Transverse colon (tissue), 4 donors: ENCODE measurements at places on chromosomes 4 and X. TPM values are rescaled to one million over a fixed set of nuclear protein-coding genes. Genes with fewer than 3 reads are reported as not detected.

Gene DDX53
- not detected for total RNA-seq

Gene CYSLTR1
- not detected for total RNA-seq

Gene TBX22
- not detected for total RNA-seq

Gene TMSB15A
- total RNA-seq, result not detected

Gene GPR34
- 5.1 TPM for total RNA-seq

Gene ATP6AP1
- 118 TPM for total RNA-seq

DNA sequence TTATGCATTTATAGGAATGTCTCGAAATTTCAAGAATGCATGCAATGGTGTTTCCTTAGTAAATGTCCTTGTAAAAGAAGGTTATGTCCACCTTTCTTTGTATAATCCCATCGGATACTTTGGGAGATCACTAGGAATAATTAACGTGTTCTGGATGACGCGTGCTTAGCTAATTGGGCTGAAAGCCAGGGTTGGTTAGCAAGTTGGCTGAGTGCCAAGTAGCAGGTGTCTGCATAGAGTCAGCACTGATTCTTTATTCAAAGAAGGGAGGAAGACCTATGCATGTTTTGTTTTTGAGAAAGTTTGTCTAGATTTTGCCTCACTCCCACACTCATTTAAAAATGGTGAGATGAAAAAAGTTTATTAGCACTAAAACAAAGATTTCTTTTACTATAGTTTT is 144.6 kb downstream of the SOX3 start:
- no peak overlapping the region for H3K4me3 ChIP-seq
- no peak overlapping the region for H3K27ac ChIP-seq
- H3K36me3 ChIP-seq, result no peaks in the 10 kb centered on the region
- H3K27me3 ChIP-seq, result no peaks in the 10 kb centered on the region
- no peak for DNase-seq
- no peaks in the 10 kb centered on the region for H3K4me1 ChIP-seq

- no peak for DNase-seq
- no peak overlapping the region for H3K27ac ChIP-seq
- no peaks in the 10 kb centered on the region for H3K27me3 ChIP-seq
- H3K4me3 ChIP-seq, result no peak overlapping the region
- no peaks in the 10 kb centered on the region for H3K36me3 ChIP-seq
- peaks cover 2% of the 10 kb centered on the region for H3K4me1 ChIP-seq
These were observed 65.1 kb downstream of the PPP3CA start for GRCh38 chr4:101282076-101282844.

GRCh38 chrX:110310896-110311295 is 7.0 kb downstream of the AMMECR1 start:
- H3K27me3 ChIP-seq, result no peaks in the 10 kb centered on the region
- no peak overlapping the region for H3K27ac ChIP-seq
- H3K4me1 ChIP-seq, result no peaks in the 10 kb centered on the region
- no peak overlapping the region for H3K4me3 ChIP-seq

DNA sequence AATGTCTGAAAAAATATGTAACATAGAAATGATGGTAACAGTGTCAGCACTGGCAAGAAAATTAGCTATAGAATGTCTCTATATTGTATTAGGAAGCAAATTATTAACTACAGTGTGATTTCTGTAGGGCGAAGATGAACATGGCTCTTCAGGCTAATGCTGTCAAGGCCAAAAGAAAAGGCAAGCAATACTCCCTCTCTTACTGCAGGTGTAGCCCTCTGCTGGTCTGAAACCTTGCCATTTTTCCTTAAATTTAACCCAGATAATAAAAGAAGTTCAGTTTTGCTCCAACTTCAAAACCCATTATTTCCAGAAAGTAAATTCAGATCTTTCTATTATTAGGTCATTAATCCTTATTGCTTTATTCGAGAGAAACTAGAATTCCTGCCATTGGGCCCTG is 215.9 kb downstream of the LRBA start:
- DNase-seq, result no peak
- H3K4me3 ChIP-seq, result no peak overlapping the region
- no peaks in the 10 kb centered on the region for H3K4me1 ChIP-seq
- no peaks in the 10 kb centered on the region for H3K27me3 ChIP-seq
- no peak overlapping the region for H3K27ac ChIP-seq
- no peaks in the 10 kb centered on the region for H3K36me3 ChIP-seq

- H3K27ac ChIP-seq, result peak overlapping the region; percentile 93
- DNase-seq, result peak; percentile 73
- H3K36me3 ChIP-seq, result no peaks in the 10 kb centered on the region
- H3K4me3 ChIP-seq, result peak overlapping the region; percentile 81
- peaks cover 9% of the 10 kb centered on the region for H3K4me1 ChIP-seq
These were observed 1.5 kb downstream of the ELF4 start for GRCh38 chrX:130108647-130109428.

- no peaks in the 10 kb centered on the region for H3K27me3 ChIP-seq
- H3K4me1 ChIP-seq, result no peaks in the 10 kb centered on the region
- H3K36me3 ChIP-seq, result no peaks in the 10 kb centered on the region
- DNase-seq, result no peak
- no peak overlapping the region for H3K4me3 ChIP-seq
These were observed 272.8 kb upstream of the GATB start for GRCh38 chr4:152033621-152034020.

GRCh38 chr4:88163336-88163735 is 4.9 kb upstream of the ABCG2 start:
- DNase-seq, result no peak
- peaks cover 7% of the 10 kb centered on the region for H3K4me1 ChIP-seq
- H3K36me3 ChIP-seq, result no peaks in the 10 kb centered on the region
- no peak overlapping the region for H3K4me3 ChIP-seq

DNA sequence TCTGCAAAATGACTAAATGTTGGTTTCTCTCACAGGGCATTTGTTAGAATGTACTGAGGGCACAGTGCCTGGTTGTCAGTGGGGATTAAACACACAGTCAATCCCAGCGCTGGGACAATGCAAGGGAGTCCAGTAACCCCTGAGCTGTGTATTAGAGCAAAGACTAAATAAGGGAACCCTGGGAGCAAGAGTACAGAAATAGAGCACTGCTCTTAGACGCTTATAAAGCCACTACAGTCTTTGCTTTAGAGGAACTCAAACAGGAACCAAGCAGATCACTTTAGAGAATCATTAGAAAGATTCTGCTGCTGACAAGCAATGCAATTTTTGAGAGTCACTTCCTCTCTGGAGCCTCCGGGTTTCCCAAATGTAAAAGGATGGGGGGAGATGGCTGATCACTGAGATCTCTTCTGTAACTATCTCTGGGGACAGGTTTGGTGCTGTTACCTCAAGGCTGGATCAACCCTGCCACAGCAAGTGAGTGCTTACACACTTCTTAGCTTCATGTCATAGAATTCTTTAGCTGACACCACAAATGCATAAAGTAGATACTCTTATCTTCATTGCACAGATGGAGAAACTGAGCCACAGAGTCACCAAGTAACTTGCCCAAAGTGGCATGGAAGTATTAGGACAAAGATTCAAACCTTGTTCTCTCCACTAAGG is 137.8 kb upstream of the CPEB2 start:
- H3K4me1 ChIP-seq, result no peaks in the 10 kb centered on the region
- no peak overlapping the region for H3K4me3 ChIP-seq
- DNase-seq, result no peak
- H3K36me3 ChIP-seq, result no peaks in the 10 kb centered on the region

- H3K4me1 ChIP-seq, result no peaks in the 10 kb centered on the region
- no peaks in the 10 kb centered on the region for H3K36me3 ChIP-seq
- no peak for DNase-seq
- no peaks in the 10 kb centered on the region for H3K27me3 ChIP-seq
These were observed 37.2 kb upstream of the PPP2R2C start for GRCh38 chr4:6509587-6509986.

DNA sequence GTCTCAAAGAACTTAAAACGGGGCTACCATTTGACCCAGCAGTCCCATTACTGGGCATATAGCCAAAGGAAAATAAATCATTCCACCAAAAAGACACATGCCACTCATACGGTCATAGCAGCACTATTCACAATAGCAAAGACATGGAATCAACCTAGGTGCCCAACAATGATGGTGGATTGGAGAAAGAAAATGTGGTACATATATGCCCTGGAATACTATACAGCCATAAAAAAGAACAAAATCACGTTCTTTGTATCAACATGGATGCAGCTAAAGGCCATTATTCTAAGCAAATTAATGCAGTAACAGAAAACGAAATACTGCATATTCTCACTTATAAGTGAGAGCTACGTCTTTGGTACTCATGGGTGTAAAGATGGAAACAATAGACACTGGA is 138.1 kb upstream of the NEIL3 start:
- H3K36me3 ChIP-seq, result no peaks in the 10 kb centered on the region
- no peak overlapping the region for H3K4me3 ChIP-seq
- H3K27me3 ChIP-seq, result no peaks in the 10 kb centered on the region

- H3K4me3 ChIP-seq, result no peak overlapping the region
- no peak for DNase-seq
- H3K4me1 ChIP-seq, result no peaks in the 10 kb centered on the region
- no peaks in the 10 kb centered on the region for H3K27me3 ChIP-seq
- H3K27ac ChIP-seq, result no peak overlapping the region
- no peaks in the 10 kb centered on the region for H3K36me3 ChIP-seq
These were observed 27.7 kb downstream of the DMP1 start for GRCh38 chr4:87677731-87678130.

DNA sequence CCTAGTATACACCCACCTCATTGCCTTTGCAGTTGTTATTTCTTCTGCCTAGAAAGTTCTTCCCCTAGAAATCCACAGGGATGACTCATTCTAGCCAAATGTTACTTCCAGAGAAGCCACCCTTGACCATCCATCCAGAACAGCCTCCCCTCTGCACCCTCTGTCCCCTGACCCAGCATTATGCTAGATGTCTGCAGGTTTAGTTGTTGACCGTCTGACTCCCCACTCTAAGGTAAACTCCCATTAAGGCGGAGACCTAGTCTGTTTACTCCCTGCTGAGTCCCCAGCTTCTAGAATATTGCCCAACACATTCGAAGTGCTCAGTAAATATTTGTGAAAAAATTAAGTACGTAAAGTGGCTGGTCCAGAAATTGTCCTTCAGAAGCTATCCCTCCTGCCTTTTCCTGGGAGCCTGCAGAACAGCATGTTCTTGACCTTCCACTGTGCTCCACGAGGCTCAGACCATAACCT is 11.0 kb downstream of the SRD5A3 start:
- no peaks in the 10 kb centered on the region for H3K27me3 ChIP-seq
- H3K36me3 ChIP-seq, result no peaks in the 10 kb centered on the region
- H3K4me3 ChIP-seq, result no peak overlapping the region
- H3K27ac ChIP-seq, result peak overlapping the region; percentile 52
- no peak for DNase-seq
- H3K4me1 ChIP-seq, result no peaks in the 10 kb centered on the region

- no peaks in the 10 kb centered on the region for H3K36me3 ChIP-seq
- H3K27ac ChIP-seq, result no peak overlapping the region
- H3K4me3 ChIP-seq, result no peak overlapping the region
- no peaks in the 10 kb centered on the region for H3K4me1 ChIP-seq
- peaks cover 75% of the 10 kb centered on the region for H3K27me3 ChIP-seq
These were observed 2.3 kb downstream of the NWD2 start for GRCh38 chr4:37246891-37247290.

DNA sequence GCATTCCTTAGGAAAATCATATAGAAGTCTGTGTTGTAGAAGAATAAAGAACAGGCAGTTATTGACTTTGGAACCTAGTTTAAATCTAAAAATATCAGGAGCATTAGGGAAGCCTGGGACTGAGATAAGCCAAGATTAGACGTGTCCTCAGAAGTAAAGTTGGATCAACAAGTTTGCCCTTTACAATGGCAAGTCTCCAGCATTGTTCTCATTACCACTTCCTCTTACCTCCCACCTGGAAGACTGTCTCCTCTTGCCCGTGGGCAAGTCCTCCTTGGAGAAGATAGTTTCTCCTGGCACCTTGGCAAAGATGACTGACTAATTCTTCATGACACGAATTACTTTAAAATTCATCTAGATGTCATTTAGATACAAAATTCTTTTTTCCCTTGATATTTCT is 37.8 kb downstream of the CNKSR2 start:
- H3K4me1 ChIP-seq, result no peaks in the 10 kb centered on the region
- DNase-seq, result no peak
- no peak overlapping the region for H3K4me3 ChIP-seq
- H3K27me3 ChIP-seq, result no peaks in the 10 kb centered on the region
- H3K36me3 ChIP-seq, result no peaks in the 10 kb centered on the region
